ENCODE measurements at places on chromosomes 7 and 10.

DNA sequence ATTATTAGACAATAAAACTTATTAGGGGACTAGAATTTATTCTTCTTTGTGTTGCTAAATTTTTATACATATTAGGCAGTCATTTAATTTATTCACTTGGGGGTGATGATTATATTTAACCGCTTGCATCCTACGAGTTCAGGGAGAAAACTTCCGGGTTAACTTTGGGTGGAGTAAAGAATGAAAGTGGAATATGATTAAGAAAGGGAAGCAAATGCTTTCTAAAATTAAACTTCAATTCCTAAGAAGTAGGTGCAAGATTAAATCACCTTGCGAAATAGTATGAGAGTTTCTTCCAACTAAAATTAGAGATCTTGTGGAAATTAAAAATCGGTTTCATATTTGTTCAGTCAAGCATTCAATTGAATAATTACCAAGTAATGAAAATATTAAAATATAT is 33.5 kb downstream of the MRC1 start:
- DNase-seq = no peak

DNA sequence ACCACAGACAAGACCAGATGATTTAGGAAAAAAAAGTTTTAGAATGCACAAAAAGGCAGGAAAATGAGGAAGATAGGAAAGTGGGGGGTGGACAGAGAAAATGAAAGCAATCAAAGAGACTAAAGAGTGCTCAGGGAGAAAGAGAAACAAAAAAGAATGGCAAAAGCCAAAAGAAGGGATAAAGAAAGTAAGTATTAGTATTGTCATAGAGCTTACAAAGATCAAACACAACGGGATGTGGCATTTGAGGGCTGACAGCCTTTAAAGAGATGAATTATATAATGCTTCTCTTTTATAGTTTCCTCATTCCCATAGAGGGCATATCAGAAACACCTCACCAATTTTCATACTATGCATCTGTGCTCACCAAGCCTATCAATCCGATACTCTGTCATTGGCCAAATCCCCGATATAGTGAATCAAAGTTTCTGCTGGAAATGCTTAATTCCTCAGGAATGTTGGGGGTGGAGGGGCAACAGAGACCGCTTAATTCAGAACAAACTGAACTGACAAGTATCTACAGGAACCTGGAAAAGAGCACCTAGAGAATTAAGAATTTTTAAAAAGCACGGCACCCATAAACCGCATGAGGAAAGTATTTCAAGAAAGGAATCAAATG is 2.7 kb downstream of the COG5 start:
- no peak for DNase-seq

DNA sequence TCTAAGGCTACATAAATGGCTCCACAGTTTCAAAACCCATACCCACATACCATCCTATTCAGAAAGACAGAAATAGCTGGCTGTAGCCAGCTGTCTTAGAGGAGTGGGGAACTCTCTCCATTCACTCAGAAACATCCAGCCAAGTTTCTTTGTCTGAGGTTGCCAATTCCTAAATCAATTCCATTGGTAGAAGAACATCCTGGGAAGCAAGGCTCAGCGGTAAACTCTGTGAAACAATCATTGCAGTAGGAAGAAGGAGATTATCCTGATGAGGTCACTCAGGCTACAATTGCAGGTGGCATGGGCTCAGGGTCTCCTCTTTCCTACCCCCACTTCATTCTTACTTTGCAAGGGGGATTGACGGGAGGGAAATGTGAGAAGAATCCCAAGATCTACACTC is 154.0 kb downstream of the ETV1 start:
- DNase-seq = no peak

GRCh38 chr7:106001196-106001595 is 38.1 kb downstream of the CDHR3 start:
- DNase-seq = no peak

GRCh38 chr7:101671371-101672356 is 42.6 kb upstream of the MYL10 start:
- no peak for DNase-seq

DNA sequence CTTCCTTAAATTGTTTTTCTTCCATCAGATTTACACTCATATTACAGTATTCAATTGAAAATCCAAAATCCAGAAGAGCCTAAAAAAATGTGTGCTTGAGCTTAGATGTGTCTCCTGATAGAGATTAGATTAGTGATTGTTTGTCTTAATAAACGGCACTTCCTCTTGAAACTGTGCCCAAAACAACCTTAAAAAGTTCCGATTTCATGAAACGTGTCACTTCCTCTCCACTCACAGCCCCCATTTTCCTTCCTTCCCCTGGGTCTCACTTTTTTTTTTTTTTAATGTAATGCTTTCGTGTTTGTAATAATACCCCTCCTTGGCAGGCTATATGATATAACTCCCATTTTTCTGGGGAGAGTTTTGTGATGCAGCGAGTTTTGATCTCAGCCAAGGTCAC is 114.8 kb upstream of the ADO start:
- DNase-seq = no peak

GRCh38 chr10:130194194-130194990 is 58.2 kb downstream of the GLRX3 start:
- no peak for DNase-seq

DNA sequence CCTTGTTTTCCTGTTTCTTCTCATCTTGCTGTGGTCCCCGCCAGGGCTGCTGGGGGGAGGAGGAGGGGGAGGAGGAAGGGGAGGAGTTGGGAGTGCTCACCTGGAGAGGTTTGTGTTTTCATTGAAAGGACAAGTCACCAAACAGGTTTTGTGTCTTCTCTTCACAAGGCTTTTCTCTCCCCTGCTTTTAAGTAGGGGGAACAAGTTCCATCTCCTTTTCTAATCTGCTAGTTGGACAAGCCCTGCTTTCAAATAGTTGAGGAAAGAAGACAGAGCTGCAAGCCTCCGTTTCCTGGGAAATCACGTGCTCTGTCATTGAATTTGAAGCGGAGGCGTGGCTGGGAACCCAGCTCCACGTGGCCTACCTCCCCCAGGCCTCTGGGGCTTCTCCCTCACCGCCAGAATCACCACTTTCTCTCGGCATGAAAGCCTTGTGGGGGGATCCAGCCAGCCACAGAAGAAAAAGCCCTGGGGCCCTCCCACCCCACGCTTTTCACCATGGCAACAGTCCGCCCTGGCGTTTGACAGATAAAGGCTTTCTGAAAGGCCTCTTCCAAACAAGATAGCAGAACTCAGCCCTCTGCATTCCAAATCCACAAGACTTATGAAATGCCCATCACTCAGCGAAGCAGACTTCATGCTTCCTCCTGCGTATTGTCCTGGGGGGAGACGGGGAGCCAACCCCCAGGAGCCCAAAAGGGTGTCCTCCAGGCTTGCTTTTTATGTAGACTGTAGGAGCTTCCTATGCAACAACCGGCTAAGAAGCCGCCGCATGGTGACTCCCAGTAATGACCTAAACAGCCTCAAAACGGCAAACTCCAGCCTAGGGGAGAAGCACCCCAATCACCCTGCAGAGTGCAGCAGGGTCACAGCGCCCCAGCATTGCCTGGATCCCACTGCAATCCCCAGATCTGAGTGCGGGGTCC is 51.7 kb downstream of the PROSER2 start:
- DNase-seq = peak; percentile 7

DNA sequence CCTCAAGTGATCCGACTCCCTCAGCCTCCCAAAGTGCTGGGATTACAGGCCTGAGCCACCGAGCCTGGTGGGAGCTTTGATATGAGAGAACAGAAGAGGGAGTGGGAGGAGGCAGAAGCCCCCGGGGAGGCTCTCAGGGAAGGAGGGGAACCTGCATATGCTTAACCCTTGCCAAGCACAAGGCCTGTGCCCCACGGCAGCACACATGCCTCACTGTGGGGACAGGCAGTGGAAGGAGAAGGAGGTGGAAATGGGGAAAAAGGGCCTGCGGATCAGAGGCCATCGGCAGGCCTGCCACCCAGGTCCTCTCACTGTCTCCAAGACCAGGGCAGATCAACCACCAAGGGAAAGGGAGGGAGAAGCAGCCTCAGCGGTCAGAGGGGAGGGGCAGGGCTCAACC is 7.2 kb upstream of the GRID1 start:
- DNase-seq = no peak

DNA sequence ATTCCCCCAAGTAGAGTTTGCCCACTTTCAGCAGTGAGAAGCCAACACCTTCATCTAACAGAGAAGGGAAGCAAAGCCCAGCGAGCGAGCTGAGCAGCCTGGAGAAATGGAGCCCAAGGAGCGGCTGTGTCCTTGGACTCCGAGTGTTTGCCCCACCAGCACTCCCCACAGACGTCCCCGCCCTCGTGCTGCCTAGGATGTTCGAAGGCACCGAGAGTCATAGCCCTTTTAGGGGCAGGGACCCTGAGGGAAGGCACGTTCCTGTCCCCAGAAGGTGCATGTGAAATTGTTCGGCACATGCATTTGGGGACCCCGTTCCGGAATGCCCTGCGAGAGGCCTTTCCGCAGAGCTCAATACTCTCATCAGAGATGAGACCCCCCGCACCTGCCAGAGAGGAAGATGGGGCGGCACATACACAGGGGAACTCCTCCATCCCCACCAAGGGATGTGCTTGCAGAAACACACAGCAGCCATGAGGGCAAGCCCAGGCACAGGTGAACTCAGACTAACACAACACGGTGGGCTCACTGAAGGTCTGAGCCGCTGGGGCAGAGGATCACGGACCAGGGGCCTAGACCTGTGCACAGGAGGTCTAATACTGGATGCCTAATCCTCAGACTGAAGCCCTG is 131.0 kb downstream of the DLG5 start:
- DNase-seq = no peak

- DNase-seq = no peak
Observed at GRCh38 chr10:86943316-86944030, 13.9 kb downstream of the MMRN2 start.

DNA sequence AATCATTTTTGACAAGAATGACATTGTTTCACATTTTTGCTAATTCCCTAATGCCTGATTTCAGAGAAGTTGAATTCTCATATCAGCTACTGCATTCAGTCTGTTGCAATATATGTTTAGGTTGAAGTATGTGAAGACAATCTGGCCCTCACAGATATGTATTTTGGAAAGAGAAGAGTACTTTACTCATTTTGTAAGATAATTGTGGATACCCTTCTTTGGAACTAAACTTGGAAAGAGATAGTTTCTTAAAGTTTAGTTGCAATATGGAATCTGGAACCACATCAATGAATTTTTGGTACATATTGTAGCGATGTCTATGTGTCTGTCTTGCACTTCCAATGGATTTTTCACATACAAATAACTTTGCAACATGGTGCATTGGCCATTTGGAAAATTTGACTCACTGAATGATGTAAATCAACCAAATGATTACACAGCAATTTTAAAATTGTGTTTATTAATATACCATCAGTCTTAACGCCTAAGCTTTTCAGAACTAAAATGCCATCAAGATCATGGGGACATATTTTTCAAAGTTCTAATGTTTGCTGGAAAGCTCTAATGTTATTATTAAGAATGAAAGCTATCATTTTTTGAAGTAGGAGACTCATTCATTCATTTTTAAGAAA is 39.3 kb upstream of the TMEM26 start:
- no peak for DNase-seq

GRCh38 chr10:79981450-79982361 is 32.8 kb upstream of the SFTPD start:
- no peak for DNase-seq

DNA sequence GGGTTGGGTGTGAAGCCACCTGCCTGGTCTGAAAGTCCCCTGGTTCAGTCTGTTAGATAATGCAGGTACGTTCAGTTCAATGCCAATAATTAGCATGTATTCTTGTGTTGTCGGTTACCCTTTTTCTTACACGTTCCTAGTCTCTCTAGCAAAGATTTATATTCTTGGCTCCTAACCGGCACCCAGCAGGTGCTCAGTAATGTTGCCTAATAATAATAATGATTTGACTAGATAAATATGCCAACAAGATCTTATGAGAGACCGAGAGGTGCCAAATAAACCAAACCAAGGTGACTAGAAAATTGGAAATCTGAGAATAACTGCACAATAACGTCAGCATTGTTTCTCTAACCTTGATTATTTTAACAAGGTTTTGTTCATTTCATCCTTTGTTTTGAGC is 1.1 kb upstream of the SMIM30 start:
- DNase-seq = no peak

GRCh38 chr7:40221836-40222235 is 87.0 kb downstream of the SUGCT start:
- no peak for DNase-seq

DNA sequence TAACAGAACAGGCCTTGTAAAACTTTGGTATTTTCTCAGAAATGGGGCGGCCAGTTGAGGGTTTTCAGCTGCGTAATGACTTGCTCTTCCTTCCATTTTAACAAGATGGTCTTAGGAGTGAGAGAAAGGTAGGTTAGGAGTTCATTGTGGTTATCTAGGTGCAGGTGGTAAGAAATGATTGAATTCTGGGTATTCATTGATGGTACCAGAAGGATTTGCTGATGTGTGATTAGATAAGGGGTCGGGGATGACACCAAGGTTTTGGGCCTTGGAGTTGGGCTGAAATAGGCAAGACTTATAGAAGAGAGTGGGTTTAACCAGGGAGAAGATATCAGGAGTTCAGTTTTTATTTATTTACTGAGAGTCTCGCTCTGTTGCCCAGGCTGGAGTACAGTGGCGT is 2.6 kb downstream of the MDH2 start:
- DNase-seq = no peak

DNA sequence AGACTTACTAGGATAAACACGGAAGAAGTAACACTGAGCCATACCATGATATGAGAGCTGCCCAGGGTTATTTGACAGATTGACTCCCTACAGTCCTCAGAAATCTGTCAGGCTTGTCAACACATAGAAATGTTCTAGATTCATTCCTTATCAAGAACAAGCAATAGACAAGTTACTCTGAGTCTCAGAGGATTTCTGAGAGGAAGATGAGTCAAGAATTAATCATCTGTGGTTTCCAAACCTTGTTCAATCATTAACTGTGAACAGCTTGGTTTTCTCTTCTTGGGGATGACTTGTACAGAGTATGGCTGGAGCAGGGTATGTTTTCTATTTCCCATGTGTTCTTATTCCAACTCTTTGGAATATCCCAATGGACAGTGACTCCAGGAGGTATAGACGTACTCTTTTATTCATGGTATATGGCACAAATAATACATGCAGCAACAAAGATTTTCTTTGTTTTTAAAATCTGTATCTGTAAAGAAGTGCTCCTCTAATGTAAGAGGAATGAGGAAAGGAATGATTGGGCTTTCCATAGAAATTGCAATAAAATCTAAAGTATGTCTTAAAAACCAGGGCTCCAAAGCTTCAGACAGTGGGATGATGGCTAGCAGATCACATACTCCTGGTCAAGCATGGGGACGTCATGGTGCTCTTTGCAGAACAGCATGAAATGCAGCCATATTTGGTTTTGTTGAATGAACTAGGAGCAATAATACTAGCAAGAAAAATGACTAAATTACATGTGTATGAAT is 11.9 kb upstream of the SFR1 start:
- no peak for DNase-seq

DNA sequence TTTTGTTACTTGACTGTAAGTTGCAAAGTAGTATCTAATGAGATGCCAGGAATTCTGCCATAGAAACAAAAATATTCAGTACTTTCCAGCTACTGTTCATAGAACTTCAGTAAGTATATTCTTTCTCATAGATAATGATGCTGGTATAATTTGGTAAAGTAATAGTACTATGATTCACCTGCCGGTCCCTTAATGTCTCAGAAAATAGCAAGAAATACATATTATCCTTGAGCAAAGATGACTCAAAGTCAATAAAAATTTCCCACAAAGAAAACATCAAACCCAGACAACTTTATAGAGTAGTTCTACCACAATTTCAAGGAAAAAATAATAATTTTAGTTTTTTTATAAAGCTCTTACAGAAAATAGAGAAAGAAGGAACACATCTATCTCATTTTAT is 105.4 kb downstream of the EPDR1 start:
- no peak for DNase-seq
